ENCODE measurements at places on chromosomes 7 and 10.

GRCh38 chr7:108249453-108249852 lies 119.3 kb upstream of the LAMB4 start:
- no peak for DNase-seq
- H3K4me3 ChIP-seq, result no peak overlapping the region
- no peaks in the 10 kb centered on the region for H3K36me3 ChIP-seq
- no peaks in the 10 kb centered on the region for H3K27me3 ChIP-seq
- no peaks in the 10 kb centered on the region for H3K4me1 ChIP-seq

DNA sequence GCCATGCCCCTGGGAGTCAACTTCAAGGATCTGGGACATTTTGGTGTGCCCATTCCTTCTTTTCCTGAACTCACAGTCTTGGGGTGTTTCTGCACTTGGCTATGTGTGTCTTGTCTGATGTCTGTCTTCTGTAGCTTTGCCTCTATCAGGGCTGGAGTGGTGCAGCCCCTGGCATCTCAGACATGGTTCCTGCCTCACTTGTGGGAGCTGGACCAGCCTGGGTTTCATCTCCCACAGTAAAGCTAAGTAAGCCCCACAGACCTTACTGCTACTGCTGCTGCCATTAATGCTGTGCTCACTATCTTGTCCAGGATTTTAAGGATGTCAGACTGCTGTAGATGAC lies 59.0 kb downstream of the ADCYAP1R1 start:
- DNase-seq, result no peak
- no peak overlapping the region for H3K27ac ChIP-seq
- peaks cover 4% of the 10 kb centered on the region for H3K27me3 ChIP-seq

DNA sequence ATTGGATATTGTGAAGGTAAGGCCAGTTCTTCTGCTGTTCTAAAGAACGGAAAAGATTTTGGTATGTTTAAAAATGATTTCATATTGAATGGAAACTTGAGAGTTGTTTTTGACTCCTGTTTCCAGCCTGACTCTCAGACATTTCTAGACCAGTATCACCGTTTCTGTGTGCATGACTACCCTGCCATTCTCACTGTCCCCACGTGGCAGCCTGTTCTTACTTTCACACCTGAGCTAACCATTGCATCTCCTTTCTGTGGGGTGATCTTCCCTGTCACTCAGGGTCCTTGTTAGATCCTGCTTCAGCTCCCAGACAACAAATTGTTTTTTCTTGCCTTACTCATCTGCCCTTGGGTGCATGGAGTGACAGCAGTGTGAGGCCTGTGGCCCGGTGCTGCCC lies 38.9 kb downstream of the GLRX3 start:
- H3K4me3 ChIP-seq, result no peak overlapping the region
- peaks cover 46% of the 10 kb centered on the region for H3K36me3 ChIP-seq
- no peak for DNase-seq
- H3K27ac ChIP-seq, result no peak overlapping the region
- no peaks in the 10 kb centered on the region for H3K4me1 ChIP-seq

DNA sequence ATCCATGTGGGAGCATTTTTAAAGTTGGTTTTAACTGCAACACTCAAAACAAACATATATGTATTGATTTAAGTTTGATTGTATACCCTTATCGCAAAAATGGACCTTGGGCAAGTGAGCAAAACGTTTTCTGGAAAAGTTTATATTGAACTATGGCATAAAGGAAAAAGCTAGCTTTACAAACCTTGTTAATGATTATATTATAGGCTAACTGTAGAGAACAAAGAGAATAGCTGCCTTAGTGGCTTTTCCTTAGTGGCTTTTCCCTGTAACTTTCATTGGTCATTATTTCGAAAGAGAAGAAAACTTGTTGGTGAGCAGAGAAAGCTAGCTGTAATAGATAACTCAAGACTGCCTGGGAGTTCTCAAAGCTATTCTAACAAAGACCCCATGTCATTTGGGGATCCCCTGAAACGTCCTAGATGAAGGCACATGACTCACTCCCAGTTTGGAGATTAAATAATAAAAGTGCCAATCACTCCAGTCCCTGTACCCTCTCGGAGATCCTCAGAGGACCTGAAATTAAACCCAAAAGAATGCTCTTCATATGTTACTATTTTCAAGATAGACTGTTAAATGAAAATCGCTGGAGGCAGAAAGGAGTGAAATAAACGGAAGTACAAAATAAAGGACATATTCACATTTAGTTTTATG lies 92.1 kb downstream of the SRI start:
- no peak for DNase-seq
- H3K27me3 ChIP-seq, result no peaks in the 10 kb centered on the region
- H3K36me3 ChIP-seq, result no peaks in the 10 kb centered on the region
- no peak overlapping the region for H3K4me3 ChIP-seq
- no peak overlapping the region for H3K27ac ChIP-seq

GRCh38 chr7:268991-269390 lies 21.0 kb upstream of the FOXL3 start:
- H3K36me3 ChIP-seq, result no peaks in the 10 kb centered on the region
- H3K27me3 ChIP-seq, result peaks cover 5% of the 10 kb centered on the region
- DNase-seq, result no peak
- no peak overlapping the region for H3K27ac ChIP-seq
- peaks cover 12% of the 10 kb centered on the region for H3K4me1 ChIP-seq

DNA sequence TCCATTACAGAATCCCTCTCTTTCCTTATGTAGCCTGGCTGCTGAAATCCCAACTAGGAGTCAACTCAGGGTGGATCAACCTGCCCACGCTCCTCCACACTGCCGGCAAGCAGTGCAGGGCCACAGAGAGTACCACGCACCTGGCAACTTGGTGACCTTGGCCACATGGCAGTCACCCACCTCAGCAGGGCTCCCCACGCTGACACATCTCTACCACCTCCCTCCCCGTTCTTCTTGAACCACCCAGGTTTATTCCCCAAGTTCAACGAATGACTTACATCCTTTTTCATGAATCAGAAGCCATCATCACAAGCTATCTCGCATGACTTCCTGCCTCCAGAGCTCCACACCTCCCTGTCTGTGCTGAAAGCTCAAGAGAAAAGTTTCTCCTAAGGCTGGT lies 153.4 kb downstream of the GRID1 start:
- H3K27ac ChIP-seq, result no peak overlapping the region
- no peaks in the 10 kb centered on the region for H3K27me3 ChIP-seq
- H3K4me1 ChIP-seq, result no peaks in the 10 kb centered on the region

Data from suprapubic skin (tissue), 4 donors.